ENCODE measurements at places on chromosomes 4 and X.

- no peak overlapping the region for H3K27ac ChIP-seq
- H3K4me3 ChIP-seq: no peak overlapping the region
- H3K27me3 ChIP-seq: no peaks in the 10 kb centered on the region
- H3K4me1 ChIP-seq: no peaks in the 10 kb centered on the region
- no peak for DNase-seq
These were observed 499.3 kb upstream of the CT83 start for GRCh38 chrX:116961872-116962582.

- no peaks in the 10 kb centered on the region for H3K36me3 ChIP-seq
- H3K4me1 ChIP-seq: peaks cover 1% of the 10 kb centered on the region
- DNase-seq: no peak
- no peak overlapping the region for H3K27ac ChIP-seq
- no peaks in the 10 kb centered on the region for H3K27me3 ChIP-seq
These were observed 26.8 kb downstream of the FAM114A1 start for GRCh38 chr4:38894322-38894982.

GRCh38 chrX:9682456-9682855 lies 83.2 kb downstream of the GPR143 start:
- H3K4me1 ChIP-seq: peaks cover 20% of the 10 kb centered on the region
- peaks cover 40% of the 10 kb centered on the region for H3K36me3 ChIP-seq
- H3K27me3 ChIP-seq: no peaks in the 10 kb centered on the region
- H3K27ac ChIP-seq: no peak overlapping the region
- H3K4me3 ChIP-seq: no peak overlapping the region

- DNase-seq: no peak
- peaks cover 23% of the 10 kb centered on the region for H3K27me3 ChIP-seq
- no peaks in the 10 kb centered on the region for H3K4me1 ChIP-seq
- peaks cover 2% of the 10 kb centered on the region for H3K36me3 ChIP-seq
These were observed 81.5 kb downstream of the RCHY1 start for GRCh38 chr4:75432683-75433082.

GRCh38 chr4:163693776-163694175 lies 199.3 kb downstream of the TMA16 start:
- H3K36me3 ChIP-seq: no peaks in the 10 kb centered on the region
- DNase-seq: no peak
- H3K4me3 ChIP-seq: no peak overlapping the region
- H3K27ac ChIP-seq: no peak overlapping the region

DNA sequence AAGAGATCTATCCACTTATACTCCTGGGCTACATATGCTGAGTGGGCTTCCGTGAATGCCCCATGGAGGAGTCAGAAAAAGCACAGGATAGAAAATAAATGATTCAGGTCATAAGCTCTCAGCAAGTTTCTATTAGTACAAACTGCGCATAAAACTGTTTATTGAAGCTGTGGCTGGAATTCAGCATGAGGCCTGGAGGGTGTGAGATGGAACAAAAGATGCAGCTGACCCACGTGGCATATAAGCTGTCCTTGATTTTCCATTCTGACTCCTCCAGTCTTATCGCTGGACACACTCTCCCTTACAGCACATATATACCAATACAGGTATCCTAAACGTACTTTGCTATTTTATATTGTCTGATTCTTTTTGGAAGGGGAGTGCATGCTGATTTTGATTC lies 17.9 kb downstream of the GRXCR1 start:
- no peaks in the 10 kb centered on the region for H3K36me3 ChIP-seq
- no peak overlapping the region for H3K27ac ChIP-seq
- no peak overlapping the region for H3K4me3 ChIP-seq
- DNase-seq: no peak

DNA sequence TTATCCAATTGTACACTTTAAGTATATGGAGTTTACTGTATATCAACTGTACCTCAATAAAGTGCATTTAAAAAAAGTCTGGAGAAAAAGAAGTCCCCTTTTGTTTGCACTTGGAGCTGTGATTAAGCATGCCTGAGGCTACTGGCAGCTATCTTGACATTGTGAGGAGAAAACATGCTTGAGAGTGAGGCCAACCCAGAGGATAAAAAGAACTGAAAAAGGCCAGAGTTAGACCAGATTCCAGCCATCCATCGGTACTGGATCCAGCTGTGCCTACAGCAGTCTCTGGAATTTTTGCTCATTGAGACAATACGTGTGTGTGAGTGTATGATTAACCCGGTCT lies 57.4 kb downstream of the LGI2 start:
- H3K27me3 ChIP-seq: peaks cover 21% of the 10 kb centered on the region
- no peaks in the 10 kb centered on the region for H3K36me3 ChIP-seq
- no peak overlapping the region for H3K4me3 ChIP-seq
- DNase-seq: no peak

GRCh38 chr4:176300565-176300964 lies 19.2 kb upstream of the SPCS3 start:
- H3K36me3 ChIP-seq: no peaks in the 10 kb centered on the region
- no peak overlapping the region for H3K4me3 ChIP-seq
- H3K27me3 ChIP-seq: peaks cover 17% of the 10 kb centered on the region
- no peaks in the 10 kb centered on the region for H3K4me1 ChIP-seq
- DNase-seq: no peak

GRCh38 chrX:53347948-53348347 lies 66.6 kb upstream of the IQSEC2 start:
- no peaks in the 10 kb centered on the region for H3K4me1 ChIP-seq
- no peaks in the 10 kb centered on the region for H3K27me3 ChIP-seq
- H3K27ac ChIP-seq: no peak overlapping the region
- H3K4me3 ChIP-seq: no peak overlapping the region
- DNase-seq: no peak

DNA sequence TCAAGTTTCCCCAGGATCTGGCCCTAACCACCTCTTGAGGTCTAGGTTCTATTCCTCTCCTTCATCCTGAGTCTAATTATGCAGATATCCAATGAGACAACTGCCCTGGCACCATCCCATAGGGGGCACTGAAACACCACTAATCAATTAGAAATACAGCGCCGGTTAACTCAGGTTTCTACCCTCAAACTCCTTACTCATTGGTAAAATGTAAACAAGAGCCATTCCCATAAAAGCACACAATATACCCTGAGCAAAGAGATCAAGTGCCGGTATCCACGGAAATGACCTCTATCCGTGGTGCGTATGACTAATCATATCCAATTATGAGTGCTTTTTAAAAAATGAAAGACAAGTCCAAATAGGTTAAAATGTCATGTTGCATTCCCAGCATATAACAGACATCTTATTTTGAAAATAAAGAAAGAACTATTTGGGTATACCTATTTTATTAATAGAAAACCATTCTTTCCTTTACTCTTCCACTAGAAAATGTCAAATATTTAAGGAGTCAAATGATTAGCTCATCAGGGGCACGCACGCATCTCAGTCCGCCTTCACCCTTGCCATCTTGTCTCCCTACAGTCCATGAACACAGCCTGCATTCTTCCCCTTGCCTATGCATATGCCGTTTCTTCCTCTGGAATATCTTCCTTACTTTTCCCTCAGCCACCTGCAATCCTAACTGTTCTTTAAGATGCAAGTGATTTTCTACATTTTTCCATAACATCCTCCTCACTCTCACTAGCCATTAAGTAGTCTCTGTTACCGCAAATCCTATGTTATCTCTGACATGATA lies 141.1 kb downstream of the MAML3 start:
- peaks cover 10% of the 10 kb centered on the region for H3K27me3 ChIP-seq
- H3K36me3 ChIP-seq: no peaks in the 10 kb centered on the region
- no peak overlapping the region for H3K4me3 ChIP-seq
- no peaks in the 10 kb centered on the region for H3K4me1 ChIP-seq

DNA sequence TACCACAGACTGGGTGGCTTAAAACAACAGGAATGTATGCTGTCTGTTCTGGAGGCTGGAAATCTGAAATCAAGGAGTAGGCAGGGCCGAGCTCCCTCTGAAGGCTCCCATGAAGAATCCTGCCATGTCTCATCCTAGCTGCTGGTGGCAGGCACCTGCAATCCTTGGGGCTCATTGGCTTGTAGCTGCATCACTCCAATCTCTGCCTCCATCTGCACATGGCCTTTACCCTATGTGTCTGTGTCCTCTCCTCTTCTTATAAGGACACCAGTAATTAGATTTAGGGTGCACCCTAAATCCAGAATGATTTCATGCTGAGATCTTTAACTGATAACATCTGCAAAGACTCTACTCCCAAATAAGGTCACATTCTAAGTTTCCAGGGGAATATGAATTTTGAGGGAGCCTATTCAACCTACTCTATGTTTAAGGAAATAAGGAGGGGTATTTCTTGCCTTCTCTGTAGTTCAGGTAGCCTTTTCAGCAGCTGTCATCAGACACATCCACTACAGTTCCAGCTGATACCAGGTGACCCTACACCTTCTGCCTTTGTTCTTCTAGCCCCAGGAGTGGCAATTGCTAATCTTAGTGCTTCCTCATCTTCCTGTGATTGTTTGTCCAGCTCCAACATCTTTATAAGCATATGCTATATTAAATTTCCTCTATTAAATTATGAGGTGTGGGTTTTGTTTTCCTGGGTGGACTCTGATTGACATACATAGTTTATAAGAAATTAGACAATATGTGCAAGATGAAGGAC lies 295.1 kb upstream of the TAPT1 start:
- H3K27me3 ChIP-seq: no peaks in the 10 kb centered on the region
- no peaks in the 10 kb centered on the region for H3K36me3 ChIP-seq
- no peak overlapping the region for H3K4me3 ChIP-seq
- H3K27ac ChIP-seq: no peak overlapping the region
- no peak for DNase-seq

DNA sequence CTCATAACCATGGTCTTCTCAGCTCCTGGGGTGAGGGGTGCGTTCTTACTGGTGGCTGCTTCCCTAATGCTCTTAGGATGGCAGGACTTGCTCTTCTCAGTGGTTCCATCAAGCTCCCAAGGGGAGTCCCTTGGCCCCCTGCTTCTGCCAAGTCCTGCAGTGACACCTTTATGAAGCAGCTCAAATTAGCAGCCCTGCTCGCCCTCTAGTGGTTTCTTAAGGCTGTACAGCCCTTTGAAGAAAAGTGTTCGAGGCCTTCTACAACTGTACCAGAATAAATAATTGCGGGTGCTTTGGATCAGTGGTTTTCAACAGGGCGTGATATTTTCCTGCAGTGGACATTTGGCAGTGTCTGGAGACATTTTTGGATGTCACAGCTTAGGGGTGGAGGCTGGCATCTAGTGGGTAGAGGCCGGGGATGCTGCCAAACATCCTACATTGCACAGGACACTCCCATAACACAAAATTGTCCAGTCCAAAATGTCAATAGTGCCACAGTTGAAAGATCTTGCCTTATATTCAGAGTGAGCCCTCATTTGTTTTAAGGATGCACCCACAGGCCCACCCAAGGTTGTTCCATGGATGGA lies 204.7 kb upstream of the S100G start:
- no peak overlapping the region for H3K4me3 ChIP-seq
- H3K27ac ChIP-seq: no peak overlapping the region
- H3K27me3 ChIP-seq: peaks cover 2% of the 10 kb centered on the region

DNA sequence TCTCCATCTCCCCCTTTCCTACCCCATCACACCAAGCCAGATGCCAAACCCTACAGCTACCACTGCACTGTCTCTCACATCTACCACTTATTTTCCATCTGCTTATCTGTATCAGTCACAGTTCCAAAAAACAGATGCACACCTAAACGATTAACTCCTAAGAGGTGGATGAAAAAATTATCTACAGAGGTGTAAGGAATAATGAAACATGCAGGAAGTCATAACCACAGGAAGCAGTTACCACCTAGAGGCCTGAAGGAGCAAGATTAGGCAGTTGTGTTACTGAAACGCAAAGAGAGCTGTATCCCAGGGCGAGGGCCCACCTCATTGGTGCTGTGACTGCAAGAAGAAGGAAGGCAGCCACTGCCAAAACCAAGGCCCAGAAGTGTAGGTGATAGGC lies 87.8 kb upstream of the FAM241A start:
- no peak for DNase-seq
- no peaks in the 10 kb centered on the region for H3K4me1 ChIP-seq
- peaks cover 5% of the 10 kb centered on the region for H3K27me3 ChIP-seq
- H3K36me3 ChIP-seq: no peaks in the 10 kb centered on the region
- H3K27ac ChIP-seq: no peak overlapping the region

GRCh38 chr4:122119739-122120138 lies 32.4 kb upstream of the BLTP1 start:
- H3K27ac ChIP-seq: no peak overlapping the region
- no peaks in the 10 kb centered on the region for H3K36me3 ChIP-seq
- no peak for DNase-seq
- no peak overlapping the region for H3K4me3 ChIP-seq

GRCh38 chrX:18119856-18120255 lies 100.8 kb downstream of the BEND2 start:
- no peak overlapping the region for H3K27ac ChIP-seq
- no peak for DNase-seq
- no peaks in the 10 kb centered on the region for H3K36me3 ChIP-seq
- no peak overlapping the region for H3K4me3 ChIP-seq
- no peaks in the 10 kb centered on the region for H3K4me1 ChIP-seq

DNA sequence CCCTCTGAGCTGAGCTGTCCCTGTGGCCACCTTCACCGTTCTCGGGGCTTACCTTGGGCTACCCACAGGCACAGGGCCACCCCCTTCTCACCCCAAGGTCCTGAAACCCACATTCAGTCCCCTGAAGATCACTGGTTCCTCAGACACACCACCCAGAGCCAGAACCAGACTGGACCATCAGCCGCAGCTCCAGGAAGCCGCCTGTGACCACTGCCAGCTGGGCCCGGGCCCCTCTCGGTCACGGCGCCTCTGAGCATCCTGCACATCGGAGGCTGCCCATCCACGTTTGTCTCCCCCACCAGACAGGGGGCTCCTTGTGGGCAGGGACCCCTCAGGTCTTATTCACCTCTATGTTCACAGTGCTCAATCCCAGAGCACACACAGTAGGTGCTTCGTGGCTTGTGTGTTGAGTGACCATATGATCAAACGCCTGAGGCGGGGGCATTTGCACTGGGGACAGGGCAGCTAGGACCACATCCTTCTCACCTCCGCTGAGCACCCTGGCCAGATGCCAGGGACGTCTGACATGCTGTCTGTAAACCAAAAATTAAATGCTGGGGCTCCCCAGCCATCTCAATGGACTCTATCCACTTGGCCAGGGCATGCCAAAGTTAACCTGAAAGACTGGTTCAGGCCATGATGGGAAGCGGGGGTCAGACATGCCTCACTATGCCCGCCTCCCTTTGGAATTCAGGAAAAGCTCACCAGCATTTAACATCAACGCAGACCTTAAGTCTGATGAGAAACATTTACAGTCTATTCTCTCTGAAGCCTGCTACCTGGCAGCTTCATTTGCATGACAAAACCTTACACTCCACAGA lies 109.4 kb upstream of the AFAP1 start:
- H3K36me3 ChIP-seq: peaks cover 2% of the 10 kb centered on the region
- DNase-seq: no peak
- peaks cover 8% of the 10 kb centered on the region for H3K27me3 ChIP-seq
- H3K4me1 ChIP-seq: no peaks in the 10 kb centered on the region
- H3K4me3 ChIP-seq: no peak overlapping the region
- H3K27ac ChIP-seq: no peak overlapping the region

DNA sequence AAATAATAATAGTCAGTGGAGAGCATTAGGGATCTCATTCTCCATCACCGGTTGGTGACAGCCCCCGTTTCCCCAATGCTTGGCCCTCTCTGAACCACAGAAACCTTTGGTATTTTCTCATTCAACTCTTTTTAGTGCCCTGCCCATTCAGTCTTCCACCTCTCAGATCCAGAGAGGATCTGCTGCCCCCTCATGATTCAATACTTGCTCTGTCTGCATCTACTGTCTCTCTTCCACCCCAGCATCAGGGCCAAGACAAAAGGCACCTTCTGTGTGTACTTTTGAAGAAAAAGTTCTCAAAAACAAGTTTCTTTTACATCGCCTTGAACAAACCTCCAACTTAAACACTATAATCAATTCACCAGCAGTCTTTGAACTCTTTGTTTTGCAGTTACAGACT lies 19.3 kb downstream of the CLTRN start:
- no peak for DNase-seq
- no peaks in the 10 kb centered on the region for H3K4me1 ChIP-seq
- H3K4me3 ChIP-seq: no peak overlapping the region
- H3K27me3 ChIP-seq: no peaks in the 10 kb centered on the region
- no peaks in the 10 kb centered on the region for H3K36me3 ChIP-seq
